ENCODE measurements at places on chromosomes 2 and 18. TPM values are rescaled to one million over a fixed set of nuclear protein-coding genes. Genes with fewer than 3 reads are reported as not detected.

Gene CRYGC
- not detected for total RNA-seq

Gene SUPT7L
- total RNA-seq, result 40.0 TPM

Gene MYO7B
- 0.51 TPM for total RNA-seq

Gene ANKRD30BL
- total RNA-seq, result 3.8 TPM

Gene B4GALT6
- 7.5 TPM for total RNA-seq

Gene CDH19
- total RNA-seq, result 1.2 TPM

Gene AOX1
- 48.5 TPM for total RNA-seq

Gene CERKL
- 3.3 TPM for total RNA-seq

Gene GRP
- 4.0 TPM for total RNA-seq

Gene GAREM2
- total RNA-seq, result 1.2 TPM

Gene AFTPH
- 78.1 TPM for total RNA-seq

Gene FHL2
- total RNA-seq, result 12.8 TPM

Gene CASP8
- total RNA-seq, result 32.3 TPM

Gene NOSTRIN
- 57.5 TPM for total RNA-seq

Gene UGT1A3
- total RNA-seq, result not detected

Gene RESP18
- total RNA-seq, result not detected

Gene ITGB6
- total RNA-seq, result 46.3 TPM

Gene LYPD6
- total RNA-seq, result 6.3 TPM

Gene CAPN13
- 31.6 TPM for total RNA-seq

Gene NEMP2
- total RNA-seq, result 3.4 TPM

Gene CLEC4F
- 0.58 TPM for total RNA-seq

Gene MARCHF4
- total RNA-seq, result 0.06 TPM

Gene G6PC2
- 0.37 TPM for total RNA-seq

Gene TRIM54
- 0.09 TPM for total RNA-seq

Gene DYNAP
- total RNA-seq, result not detected

Gene TSGA10
- 13.7 TPM for total RNA-seq

Gene GPR45
- total RNA-seq, result not detected

Gene ABCG5
- total RNA-seq, result not detected

Gene MROH2A
- total RNA-seq, result 0.80 TPM

Gene RBKS
- total RNA-seq, result 5.1 TPM

Gene GALNT5
- total RNA-seq, result 35.9 TPM

Gene AUP1
- total RNA-seq, result 65.6 TPM

Gene BAZ2B
- 60.3 TPM for total RNA-seq

Gene PRKAG3
- not detected for total RNA-seq

Gene SLC16A14
- total RNA-seq, result 8.2 TPM

Gene NDC80
- total RNA-seq, result 0.55 TPM

Gene COL4A4
- 14.0 TPM for total RNA-seq

Gene ANKRD29
- 38.4 TPM for total RNA-seq

Gene GYPC
- total RNA-seq, result 93.6 TPM

Gene CDKL4
- 1.5 TPM for total RNA-seq

Gene TSPYL6
- not detected for total RNA-seq

Gene DRC1
- total RNA-seq, result 18.4 TPM

Gene MYO5B
- 25.6 TPM for total RNA-seq

Gene ZNF385B
- total RNA-seq, result 70.8 TPM

Gene TMX3
- total RNA-seq, result 78.6 TPM

Gene MDH1B
- total RNA-seq, result 15.0 TPM

Gene PTPRN
- total RNA-seq, result 2.6 TPM

Gene WDSUB1
- total RNA-seq, result 9.9 TPM

Gene STARD6
- not detected for total RNA-seq

Data from lung (tissue), 17 donors.